ENCODE measurements at places on chromosomes 2 and 18. TPM values are rescaled to one million over a fixed set of nuclear protein-coding genes. Genes with fewer than 3 reads are reported as not detected.

Gene TTN
- 7.6 TPM for total RNA-seq

Gene ATP6V1B1
- not detected for total RNA-seq

Gene RUFY4
- total RNA-seq = not detected

Gene CPLX4
- total RNA-seq = not detected

Gene MYO3B
- total RNA-seq = not detected

Gene OR6B2
- not detected for total RNA-seq

Gene CYTIP
- 5.5 TPM for total RNA-seq

Gene SERPINB10
- total RNA-seq = not detected

Gene LYG2
- not detected for total RNA-seq

Gene PTH2R
- total RNA-seq = not detected

Gene TMEM247
- total RNA-seq = not detected

Gene PGAP1
- 2.3 TPM for total RNA-seq

Gene SLC8A1
- 5.6 TPM for total RNA-seq

Gene TMEM178A
- 29.5 TPM for total RNA-seq

Gene AKAIN1
- not detected for total RNA-seq

Gene ALLC
- not detected for total RNA-seq

Gene EGR4
- total RNA-seq = not detected

Gene LAPTM4A
- total RNA-seq = 95.6 TPM

Gene TDRD15
- total RNA-seq = not detected

Gene IL18R1
- total RNA-seq = 1.9 TPM

Gene MDH1B
- total RNA-seq = not detected

Gene LHCGR
- total RNA-seq = not detected

Gene RIT2
- total RNA-seq = not detected

Gene ANTXR1
- total RNA-seq = 90.3 TPM

Gene MERTK
- 11.1 TPM for total RNA-seq

Gene TMEM169
- 7.3 TPM for total RNA-seq

Gene AMER3
- total RNA-seq = not detected

Gene CPS1
- 9.4 TPM for total RNA-seq

Data from ascending aorta (tissue), 2 donors.